ENCODE measurements at places on chromosomes 11 and 22. TPM values are rescaled to one million over a fixed set of nuclear protein-coding genes. Genes with fewer than 3 reads are reported as not detected.

DNA sequence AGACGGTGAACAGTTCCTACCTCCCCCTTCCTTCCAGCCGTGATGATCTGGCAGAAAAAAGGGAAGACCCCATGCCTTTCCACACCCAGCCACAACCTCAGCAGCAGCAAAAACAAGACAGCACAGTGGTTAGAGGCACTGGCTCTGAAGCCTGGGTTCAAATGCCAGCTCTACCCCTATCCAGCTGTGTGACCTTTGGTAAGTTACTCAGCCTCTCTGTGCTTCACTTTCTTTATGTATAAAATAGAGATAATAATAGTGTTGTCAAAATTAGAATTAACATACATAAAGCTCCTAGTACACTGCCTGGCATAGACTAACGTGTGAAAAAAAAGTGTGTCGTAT is 4.2 kb downstream of the NRXN2 start:
- DNase-seq = no peak

DNA sequence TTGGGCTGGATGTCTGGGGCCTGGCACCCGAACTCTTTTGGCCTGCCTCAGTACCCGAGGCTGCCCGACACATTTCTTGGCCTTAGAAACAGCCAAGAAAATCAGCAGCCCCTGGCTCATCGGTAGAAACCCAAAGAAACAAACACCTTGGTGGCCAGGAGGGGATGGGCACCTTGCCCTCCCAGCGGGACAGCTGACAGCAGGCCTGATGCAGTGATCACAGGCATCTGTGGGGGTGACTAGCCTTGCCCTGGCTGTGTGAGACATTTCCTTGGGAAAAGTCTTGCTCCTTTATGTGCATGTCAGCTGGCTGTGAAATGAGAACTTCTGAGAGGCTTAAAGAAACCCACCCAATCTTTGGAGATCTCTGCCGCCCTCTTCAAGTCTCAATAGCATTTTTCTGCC is 60.9 kb downstream of the SMIM38 start:
- peak; percentile 8 for DNase-seq

- DNase-seq = no peak
Observed at GRCh38 chr11:100563541-100564280, 123.4 kb upstream of the ARHGAP42 start.

- no peak for DNase-seq
Observed at GRCh38 chr11:73223998-73224730, 6.1 kb downstream of the P2RY2 start.

Gene ELF5
- 0.55 TPM for total RNA-seq

Gene PDE3B
- 49.2 TPM for total RNA-seq

Gene RASL10A
- 0.37 TPM for total RNA-seq
